CD4-positive, alpha-beta T cell treated with Interleukin-12 subunit alpha and Interleukin-12 subunit beta, for 1 hour (primary cell): ENCODE measurements at places on chromosomes 5 and 9.
A peak's percentile ranks its signal among the peaks of the same experiment; 100 is the strongest.

- no peak for DNase-seq
These were observed 80.2 kb downstream of the FREM1 start for GRCh38 chr9:14830057-14830456.

DNA sequence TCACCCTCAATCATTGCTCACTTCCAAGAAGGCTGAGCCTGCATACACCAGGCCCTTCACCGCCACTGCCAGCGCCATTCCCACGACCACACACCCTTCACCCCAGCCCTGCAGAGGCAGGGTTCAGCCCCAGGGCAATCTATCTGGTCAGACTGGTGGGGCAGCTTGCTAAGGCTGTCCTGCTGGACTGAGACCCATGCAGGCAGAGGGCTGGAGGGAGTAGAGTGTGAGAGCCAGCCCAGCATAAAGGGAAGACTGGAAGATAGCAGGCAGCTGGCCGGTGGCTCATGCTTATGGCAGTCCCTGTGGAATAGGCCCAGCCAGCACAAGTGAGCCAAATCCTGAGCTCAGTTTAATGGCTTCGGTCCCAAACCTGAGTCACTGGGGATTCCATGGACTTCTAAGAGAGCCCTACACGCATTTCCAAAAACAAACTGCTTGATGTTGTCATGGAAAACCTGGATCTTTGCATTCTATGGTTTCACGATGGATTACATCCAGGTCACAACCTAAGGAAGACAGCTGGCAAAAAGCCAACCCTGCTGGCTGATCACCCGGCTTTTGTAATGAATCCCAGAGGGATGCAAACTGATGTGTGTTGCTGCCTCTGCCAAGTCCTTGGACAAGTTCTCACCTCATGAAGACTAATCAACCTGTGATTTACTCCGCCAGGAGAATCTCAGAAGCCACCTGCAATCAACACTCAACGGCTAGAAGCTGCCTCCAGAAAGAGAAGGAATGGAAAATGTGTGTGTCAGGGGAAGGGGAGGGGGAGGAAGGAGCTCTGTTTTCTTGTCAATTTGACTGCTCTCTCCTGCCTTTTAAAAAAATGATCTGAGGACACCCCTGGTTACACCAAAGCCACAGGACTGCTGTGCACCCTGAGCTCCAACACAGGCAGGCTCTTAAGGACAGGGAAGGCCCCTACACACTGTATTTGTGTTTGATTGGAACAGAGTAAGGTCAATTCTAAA is 143.6 kb downstream of the LHFPL2 start:
- no peak for DNase-seq

- DNase-seq: no peak
These were observed 254.2 kb upstream of the GRIA1 start for GRCh38 chr5:153236319-153236718.

DNA sequence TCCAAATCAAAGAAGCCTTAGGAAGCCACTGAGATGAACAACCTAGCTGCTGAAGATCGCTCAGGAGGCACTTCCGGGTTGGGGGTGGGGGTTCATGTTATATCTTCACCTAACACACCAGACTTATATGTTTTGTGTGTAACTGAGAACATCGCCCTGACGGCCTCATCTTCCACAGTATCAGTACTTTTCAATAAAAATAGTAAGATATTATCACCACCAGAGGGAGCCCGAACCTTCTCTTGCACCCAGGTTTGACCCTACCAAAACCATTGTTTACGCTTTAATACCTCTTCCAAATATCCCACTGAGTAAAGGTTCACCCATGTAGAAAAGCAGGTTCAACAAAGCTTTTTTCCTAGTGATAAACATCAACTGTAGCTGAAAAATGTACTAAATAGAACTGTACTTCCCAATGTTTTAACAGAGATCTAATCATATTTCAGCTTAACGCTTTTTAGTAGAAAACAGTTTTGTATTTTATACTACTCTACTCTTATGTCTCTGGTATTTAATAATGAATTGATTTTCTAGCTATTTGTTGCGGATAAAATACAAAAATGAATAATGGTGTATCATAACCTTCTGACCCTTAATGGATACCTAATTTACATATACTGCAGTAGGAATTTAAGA is 244.0 kb downstream of the EPB41L4A start:
- DNase-seq: peak; percentile 57

DNA sequence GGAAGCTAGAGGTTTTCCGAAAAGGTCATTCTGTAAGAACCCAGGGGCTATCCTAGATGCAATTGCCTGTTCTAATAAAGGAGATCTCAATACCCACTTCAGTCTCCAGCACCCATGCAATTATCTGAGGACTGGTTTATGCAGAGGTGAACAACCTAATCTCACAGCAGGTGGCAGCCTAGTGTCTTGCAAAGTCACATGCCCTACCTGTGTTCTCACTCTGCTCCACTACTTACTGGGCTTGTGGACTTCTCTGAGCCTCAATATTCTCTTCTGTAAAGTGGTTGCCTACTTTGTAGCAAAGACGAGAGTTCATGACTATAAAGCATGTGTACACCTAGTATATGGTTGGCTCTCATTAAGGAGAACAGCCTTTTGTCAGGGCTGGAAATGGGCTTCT is 21.0 kb upstream of the ALDH1B1 start:
- DNase-seq: peak; percentile 34

DNA sequence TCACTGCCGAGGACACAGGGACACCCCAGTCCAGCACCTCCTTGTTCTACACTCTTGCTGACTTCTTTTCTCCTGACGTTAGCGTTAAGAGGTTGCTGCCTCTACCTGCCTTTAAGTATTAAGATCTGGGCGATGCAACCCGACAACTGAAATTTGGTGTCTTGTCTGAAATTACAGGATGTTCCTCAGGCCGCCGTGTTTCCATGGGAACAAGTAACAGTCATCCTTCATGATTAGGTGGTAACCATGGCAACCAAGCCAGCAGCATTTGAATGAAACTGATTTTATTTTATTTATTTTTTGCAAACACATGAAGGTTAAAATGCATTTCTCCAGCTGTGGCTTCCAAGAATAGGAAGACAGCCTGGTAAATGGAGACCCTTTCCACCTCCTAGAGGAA is 20.8 kb downstream of the DAB2IP start:
- DNase-seq: no peak

- DNase-seq: no peak
These were observed 15.9 kb downstream of the NINJ1 start for GRCh38 chr9:93117924-93118862.

DNA sequence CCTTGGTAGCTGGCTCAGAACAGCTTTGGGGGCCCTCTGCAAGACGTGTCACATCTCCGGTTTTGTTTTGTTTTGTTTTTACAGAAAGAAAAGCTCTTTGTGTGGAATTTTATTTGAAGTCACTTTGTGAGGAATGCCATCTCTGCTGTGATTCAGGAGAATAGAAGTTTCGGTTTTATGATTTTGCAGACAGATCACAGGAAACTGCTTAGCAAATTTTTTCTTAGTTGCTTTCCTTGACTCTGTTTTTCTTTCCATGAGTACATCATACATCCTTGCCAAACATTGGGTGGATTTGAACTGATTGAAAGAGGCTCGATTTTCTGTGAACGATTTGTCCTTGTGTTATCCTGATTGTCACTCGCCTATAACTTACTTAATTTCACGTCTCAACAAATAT is 5.1 kb downstream of the SEMA5A start:
- no peak for DNase-seq

DNA sequence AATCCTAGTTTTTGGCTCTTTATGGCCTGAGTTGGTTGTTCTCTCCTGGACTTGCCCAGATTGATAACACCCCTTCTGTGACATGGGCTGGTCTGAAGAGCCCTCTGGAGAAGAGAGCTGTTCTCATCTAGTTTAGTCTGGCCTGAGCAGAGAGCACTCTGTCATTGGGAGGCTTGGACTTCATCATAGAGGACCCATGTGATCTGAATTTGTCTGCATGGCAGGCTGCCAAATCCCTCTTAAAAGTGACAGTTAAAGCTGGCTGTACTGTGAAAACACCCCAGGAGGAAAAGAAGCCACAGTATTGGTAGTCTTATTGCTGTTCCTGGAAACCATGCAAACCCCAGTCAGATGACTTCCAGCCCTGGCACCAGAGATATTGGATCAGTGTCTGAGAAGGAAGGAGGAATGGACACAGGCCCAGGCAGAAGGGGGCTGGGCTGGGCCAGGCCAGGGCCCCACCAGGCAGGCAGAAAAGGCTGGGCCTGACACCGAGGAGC is 3.7 kb upstream of the WDR31 start:
- DNase-seq: no peak

DNA sequence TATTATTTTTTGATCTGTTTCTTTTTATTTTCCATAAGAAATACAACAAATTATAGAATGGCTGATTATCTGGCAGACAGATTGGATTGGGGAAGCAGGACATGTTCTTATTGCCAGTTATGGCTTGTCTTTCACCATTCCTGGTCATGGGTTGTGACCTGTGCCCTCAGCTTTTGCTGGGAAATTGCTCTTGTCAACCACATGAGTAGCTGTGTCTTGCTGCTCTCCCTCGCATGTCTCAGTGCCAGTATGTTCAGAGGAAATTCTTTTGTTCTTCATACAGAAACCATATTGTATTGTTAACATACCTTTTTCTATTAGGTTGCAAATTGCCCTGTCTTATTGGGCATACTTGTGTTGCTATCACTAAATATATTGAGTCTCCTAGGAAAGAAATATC is 344.1 kb downstream of the OSTF1 start:
- DNase-seq: no peak
